ACHN (cell line): ENCODE measurements at places on chromosomes 12 and 14.

- DNase-seq, result no peak
Measured at GRCh38 chr14:63011623-63012022, 33.6 kb downstream of the KCNH5 start.

GRCh38 chr12:80188576-80188975 lies 89.2 kb downstream of the OTOGL start:
- no peak for DNase-seq

- DNase-seq, result peak; percentile 67
Measured at GRCh38 chr14:71739273-71739990, 192.8 kb upstream of the RGS6 start.

DNA sequence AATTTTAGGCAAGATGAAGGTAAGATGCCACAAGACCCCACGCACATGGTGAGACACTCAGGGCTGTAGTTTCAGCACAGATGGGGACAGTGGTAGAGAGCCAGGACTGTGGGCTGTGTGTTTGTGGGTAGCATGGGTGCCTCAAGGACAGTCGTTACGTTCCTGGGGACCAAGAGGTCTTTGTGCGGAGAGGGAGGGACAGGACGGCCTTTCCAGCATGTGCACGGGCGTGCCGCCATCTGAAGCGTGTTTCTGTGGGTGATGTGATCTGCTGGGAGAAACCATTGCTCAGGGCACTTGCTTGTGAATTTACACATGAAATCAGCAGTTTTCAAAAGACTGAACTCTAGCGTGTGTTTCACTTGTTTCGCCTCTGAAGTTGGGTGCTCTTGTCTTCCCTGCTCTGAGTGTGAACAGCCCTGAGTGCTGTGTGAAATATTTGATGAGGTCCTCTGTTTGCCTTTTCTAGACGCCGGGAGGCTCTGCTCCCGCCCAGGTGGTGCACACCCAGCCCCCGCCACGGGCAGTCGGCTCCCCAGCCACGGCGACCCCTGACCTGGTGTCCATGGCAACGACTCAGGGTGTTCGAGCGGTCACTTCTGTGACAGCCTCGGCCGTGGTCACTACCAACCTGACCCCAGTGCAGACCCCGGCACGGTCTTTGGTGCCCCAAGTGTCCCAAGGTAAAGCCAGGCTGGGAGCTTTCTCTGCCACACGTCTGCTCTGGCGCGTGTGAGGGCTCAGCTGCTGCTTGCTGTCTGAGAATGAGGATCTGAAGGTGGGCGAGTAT lies 82.3 kb downstream of the DDX51 start:
- DNase-seq, result no peak

- DNase-seq, result peak; percentile 0
Measured at GRCh38 chr12:22530-23201, 43.9 kb upstream of the IQSEC3 start.

GRCh38 chr14:22493753-22494152 lies 95.3 kb downstream of the DAD1 start:
- no peak for DNase-seq

DNA sequence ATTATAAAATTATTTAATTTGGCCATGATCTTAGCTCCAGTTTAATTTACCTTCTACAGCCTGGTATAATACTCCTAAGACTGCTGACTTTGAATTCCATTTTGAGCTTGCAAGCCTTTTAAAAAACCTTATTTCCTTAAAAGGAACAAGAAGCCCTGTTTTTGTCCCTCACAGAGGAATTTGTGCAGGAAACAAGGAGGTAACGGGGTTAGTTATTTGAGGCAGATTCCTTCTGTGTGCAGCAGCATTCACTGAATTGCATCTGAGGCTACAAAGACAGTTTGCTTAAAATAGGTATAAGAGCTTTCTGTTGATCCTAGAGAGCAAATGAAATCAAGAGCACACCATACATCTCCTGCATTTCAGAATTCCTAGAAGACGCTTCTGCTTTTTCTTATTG lies 403.3 kb upstream of the PRICKLE1 start:
- DNase-seq, result no peak

- DNase-seq, result no peak
Measured at GRCh38 chr12:108369736-108370396, 30.8 kb upstream of the CMKLR1 start.

- DNase-seq, result no peak
Measured at GRCh38 chr14:65377576-65377975, 35.0 kb upstream of the FUT8 start.

DNA sequence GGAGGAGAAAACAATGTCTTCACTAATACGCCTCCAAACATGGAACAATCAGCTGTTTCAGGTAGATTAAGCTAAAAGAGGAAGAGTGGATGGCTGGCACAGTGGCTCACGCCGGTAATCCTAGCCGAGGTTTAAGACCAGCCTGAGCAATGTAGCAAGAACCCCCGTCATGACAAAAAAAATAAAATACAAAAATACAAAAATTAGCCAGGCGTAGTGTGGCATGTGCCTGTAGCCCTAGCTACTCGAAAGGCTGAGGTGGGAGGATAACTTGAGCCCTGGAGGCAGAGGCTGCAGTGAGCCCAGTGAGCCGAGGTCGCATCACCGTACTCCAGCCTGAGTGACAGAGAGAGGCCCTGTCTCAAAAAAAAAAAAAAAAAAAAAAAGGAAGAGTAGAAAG lies 1.2 kb upstream of the MED13L start:
- DNase-seq, result no peak

DNA sequence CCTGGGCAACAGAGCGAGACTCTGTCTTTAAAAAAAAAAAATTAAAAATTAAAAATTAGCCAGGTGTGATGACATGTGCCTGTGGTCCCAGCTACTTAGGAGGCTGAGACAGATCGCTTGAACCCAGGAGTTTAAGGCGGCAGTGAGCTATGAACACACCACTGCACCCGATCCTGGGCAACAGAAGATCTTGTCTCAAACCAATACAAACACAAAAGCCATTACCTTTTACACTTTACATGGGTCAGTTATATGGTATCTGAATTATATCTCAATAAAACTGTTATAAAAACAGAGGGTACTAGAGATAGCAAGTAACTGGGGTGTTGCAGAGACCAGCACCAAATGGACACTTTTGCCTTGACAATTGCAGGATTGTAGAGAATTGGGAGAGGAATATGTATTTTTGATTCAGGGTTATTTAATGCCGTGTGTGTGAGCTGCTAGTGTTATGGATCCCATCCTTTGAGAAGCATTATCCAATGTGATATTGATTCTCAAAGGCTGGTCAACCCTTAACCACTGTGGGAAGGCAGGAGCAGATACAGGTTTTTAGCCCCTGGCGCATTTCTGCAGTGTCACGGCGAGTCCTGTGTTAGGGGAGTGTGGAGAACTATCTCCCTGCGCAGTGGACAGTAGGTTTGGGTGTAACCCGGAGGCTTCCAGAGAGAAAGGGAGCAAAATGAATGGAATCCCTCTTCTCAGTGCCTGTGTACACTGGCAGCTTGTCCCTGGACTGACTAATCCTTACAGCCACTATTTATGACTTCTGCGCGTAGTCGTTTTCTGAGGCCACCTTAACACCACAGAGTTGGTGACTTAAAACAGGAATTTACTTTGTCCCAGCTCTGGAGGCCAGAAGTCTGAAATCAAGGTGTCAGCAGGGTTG lies 4.3 kb downstream of the PSMD9 start:
- DNase-seq, result no peak
